ENCODE measurements at places on chromosomes 5 and 9.

GRCh38 chr9:35769763-35770162, 15.7 kb upstream of the MSMP start:
- no peak for DNase-seq

DNA sequence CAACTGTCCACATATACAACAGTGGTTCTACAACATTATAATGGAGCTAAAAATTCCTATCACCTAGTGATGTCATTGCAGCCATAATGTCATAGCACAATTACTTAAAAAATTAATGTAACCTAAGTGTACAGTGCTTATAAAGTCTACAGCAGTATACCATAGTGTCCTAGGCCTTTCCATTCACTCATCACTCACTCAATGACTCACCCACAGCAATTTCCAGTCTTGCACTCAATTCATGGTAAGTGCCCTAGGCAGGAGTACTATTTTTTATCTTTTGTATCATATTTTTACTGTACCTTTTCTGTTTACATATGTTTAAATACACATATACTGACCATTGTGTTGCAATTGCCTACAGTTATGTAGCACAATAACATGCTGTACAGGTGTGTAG, 9.6 kb upstream of the PUM3 start:
- no peak for DNase-seq

- DNase-seq, result no peak
Measured at GRCh38 chr9:88197016-88197415, 58.7 kb upstream of the SPATA31C2 start.

DNA sequence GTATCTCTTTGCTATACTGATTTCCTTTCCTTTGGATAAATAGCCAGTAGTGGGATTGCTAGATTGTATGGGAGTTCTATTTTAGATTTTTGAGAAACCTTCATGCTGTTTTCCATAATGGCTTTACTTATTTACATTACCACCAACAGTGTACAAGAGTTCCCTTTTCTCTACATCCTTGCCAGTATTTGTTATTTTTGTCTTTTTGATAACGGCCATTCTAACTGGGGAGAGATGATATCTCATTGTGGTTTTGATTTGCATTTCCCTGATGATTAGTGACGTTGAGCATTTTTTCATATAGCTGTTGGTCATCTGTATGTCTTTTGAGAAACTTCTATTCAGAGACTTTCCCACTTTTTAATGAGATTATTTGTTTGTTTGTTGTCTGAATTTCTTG, 25.8 kb downstream of the NADK2 start:
- no peak for DNase-seq

GRCh38 chr5:119537704-119538103, 85.4 kb downstream of the HSD17B4 start:
- no peak for DNase-seq

DNA sequence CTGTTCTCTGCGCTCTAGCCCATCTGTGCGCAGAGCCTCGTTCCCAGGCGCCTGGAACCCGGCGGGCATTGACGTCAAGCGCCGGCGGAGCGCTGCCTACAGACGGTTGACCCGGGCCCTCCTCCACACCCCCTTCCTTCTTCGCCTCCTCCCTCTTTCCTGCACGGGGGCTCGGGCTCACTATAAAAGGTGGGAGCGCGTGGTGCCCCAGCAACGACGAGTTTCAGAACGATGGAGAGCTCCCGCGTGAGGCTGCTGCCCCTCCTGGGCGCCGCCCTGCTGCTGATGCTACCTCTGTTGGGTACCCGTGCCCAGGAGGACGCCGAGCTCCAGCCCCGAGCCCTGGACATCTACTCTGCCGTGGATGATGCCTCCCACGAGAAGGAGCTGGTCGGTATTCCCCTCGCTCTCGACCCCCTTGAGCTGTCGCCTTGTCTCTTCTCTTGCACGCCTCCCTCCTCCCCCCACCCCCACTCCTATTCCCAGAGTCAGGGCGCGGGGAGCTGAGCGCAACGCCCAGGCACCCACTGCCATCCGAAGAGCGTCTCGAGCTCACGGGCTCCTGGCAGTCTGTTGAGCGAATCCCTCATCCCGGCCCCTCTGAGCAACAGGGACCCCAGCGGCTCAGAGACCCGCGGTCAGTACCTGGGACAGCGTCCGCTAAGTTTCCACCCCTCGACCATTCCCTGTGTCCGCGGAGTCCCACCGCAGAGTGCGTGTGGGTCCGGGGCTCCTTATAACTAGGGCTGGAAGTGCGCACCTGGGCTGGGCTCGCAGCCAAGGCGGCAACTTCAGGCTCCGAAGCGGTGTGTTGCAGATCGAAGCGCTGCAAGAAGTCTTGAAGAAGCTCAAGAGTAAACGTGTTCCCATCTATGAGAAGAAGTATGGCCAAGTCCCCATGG, at the start of gene CARTPT:
Gene CARTPT (plus strand): TSS at position 213 of the 902 bp plus-strand sequence. CDS start 19 bp downstream, at position 232.
- DNase-seq, result no peak
